ENCODE measurements at places on chromosomes 16 and 17. TPM values are rescaled to one million over a fixed set of nuclear protein-coding genes. Genes with fewer than 3 reads are reported as not detected.

GRCh38 chr17:27199948-27200347 lies 94.0 kb upstream of the WSB1 start:
- no peaks in the 10 kb centered on the region for H3K36me3 ChIP-seq
- H3K4me1 ChIP-seq: no peaks in the 10 kb centered on the region
- no peak overlapping the region for H3K27ac ChIP-seq
- no peak for DNase-seq

DNA sequence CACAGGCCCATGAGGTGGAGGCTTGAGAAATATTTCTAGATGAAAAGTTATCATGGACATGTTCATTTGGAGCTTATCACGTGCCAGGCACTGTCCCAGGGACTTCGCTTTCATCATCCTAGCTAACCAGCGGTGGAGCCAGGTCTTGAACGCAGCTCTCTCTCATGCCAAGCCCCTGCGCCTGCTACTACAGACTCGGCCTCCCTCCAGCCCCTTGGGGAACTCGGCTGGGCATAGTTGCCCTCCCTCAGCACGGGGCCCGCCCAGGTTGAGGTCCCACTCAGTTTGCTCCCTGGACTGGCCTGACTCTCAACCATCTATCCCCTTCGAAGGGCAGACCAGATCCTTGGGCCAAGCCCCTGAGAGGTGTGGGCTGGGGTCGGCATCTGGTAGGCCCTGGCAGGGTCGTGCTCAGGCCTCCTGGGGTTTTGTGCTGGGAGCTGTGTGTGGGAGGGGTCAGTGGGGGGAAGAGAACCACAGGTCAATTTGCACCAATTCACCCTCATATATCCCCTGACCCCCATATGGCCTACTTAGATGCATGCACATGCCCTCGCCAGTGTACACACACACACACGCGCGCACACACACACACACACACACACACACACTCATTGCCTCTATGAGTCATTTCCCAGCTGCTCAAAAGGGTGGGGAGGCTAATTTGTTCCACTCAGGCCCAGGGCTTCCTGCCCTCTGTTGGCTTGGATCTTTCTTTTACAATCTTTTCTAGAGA lies 12.1 kb upstream of the SCN4A start:
- no peak for DNase-seq
- H3K4me3 ChIP-seq: no peak overlapping the region
- no peaks in the 10 kb centered on the region for H3K27me3 ChIP-seq
- H3K4me1 ChIP-seq: no peaks in the 10 kb centered on the region

GRCh38 chr16:67716097-67716496 lies 3.0 kb downstream of the GFOD2 start:
- H3K36me3 ChIP-seq: peaks cover 9% of the 10 kb centered on the region
- no peak overlapping the region for H3K4me3 ChIP-seq
- no peak overlapping the region for H3K27ac ChIP-seq
- H3K27me3 ChIP-seq: no peaks in the 10 kb centered on the region
- DNase-seq: no peak

DNA sequence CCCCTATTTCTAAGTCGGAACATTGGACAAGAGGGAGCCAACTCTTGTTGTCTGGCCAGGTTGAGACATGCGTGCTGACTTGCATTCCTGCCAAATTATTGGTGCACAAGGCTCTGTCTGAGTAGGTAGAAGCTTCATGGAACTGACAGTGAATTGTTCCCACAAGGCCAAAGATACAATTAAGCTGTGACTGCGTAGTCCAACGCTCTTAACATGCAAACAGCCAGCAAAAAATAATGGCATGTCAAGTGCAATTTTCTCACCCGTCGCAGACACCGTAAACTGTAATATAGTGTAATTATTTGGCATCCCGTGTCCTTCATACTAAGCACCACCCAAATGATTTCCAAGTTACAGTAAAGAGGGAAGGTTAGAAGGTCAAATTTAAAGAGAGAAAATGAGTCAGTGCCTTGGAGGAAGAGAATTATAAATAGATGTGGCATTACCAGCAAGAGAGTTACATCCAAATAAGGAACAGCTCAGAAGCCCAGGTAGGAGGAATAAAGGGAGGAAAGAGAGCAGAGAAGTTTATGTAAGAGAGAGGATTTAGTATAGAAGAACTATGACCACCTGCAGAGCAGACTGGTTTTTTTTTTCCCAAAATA lies 21.8 kb downstream of the CDH8 start:
- no peak overlapping the region for H3K27ac ChIP-seq
- no peak for DNase-seq
- no peak overlapping the region for H3K4me3 ChIP-seq
- no peaks in the 10 kb centered on the region for H3K4me1 ChIP-seq

- no peak overlapping the region for H3K27ac ChIP-seq
- peaks cover 16% of the 10 kb centered on the region for H3K27me3 ChIP-seq
- no peak overlapping the region for H3K4me3 ChIP-seq
- DNase-seq: no peak
- H3K4me1 ChIP-seq: no peaks in the 10 kb centered on the region
Observed at GRCh38 chr17:77542011-77542410, 401.2 kb downstream of the SEC14L1 start.

GRCh38 chr16:85606904-85607303 lies 6.2 kb upstream of the GSE1 start:
- H3K36me3 ChIP-seq: no peaks in the 10 kb centered on the region
- no peaks in the 10 kb centered on the region for H3K27me3 ChIP-seq
- peaks cover 34% of the 10 kb centered on the region for H3K4me1 ChIP-seq
- peak overlapping the region; percentile 86 for H3K27ac ChIP-seq
- peak overlapping the region; percentile 37 for H3K4me3 ChIP-seq

GRCh38 chr17:381516-381915 lies 28.9 kb upstream of the RPH3AL start:
- no peak for DNase-seq
- H3K36me3 ChIP-seq: no peaks in the 10 kb centered on the region
- H3K4me1 ChIP-seq: no peaks in the 10 kb centered on the region
- H3K27me3 ChIP-seq: peaks cover 30% of the 10 kb centered on the region
- H3K4me3 ChIP-seq: no peak overlapping the region
- H3K27ac ChIP-seq: no peak overlapping the region

DNA sequence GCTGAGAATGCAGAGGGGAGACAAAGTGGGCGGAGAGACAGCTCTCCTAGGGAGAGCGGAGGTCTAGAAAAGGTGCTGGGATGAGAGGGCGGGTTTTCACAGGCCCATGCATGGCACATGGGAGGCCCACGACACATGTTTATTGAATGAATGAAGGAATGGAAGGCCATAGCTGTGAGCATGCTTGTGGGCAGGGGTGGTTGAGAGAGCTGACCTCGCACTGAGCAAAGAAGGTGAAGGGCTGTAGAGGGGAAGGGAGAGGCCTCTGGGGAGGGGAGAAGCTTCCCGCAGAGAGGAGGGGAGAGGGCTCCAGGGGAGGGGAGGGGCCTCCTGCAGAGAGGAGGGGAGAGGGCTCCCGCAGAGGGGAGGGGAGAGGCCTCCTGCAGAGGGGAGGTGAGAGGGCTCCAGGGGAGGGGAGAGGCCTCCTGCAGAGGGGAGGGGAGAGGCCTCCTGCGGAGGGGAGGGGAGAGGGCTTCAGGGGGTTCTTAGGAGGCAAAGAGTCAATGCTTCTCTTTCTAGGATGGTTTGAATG lies 27.3 kb downstream of the SDK2 start:
- H3K4me3 ChIP-seq: no peak overlapping the region
- no peak for DNase-seq
- no peaks in the 10 kb centered on the region for H3K27me3 ChIP-seq
- H3K27ac ChIP-seq: peak overlapping the region; percentile 87
- H3K4me1 ChIP-seq: peaks cover 3% of the 10 kb centered on the region

The KRT40 gene
- total RNA-seq: not detected

The GABARAP gene
- 267 TPM for total RNA-seq

DNA sequence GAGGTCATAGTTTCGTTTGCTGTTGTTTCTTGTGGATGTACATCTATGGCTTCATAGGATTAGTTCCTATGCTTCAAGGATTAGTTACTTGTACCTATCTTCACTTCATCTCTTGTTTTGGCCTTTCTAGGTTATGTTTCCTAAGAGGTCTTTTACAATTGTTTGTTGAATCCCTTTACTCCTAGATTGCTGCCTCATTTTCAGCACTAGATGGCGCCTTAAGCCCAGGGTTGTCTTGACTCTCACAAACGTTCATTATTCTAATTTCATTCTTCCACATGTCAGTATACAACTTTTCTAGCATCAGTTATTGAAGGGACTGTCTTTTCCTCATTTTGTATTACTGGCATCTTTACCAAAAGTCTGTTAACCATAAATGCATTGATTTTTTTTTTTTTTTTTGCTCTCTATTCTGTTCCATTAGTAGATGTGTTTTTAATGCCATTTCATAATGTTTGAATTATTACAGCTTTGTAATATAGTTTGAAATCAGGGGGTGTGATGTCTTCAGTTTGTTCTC lies 45.0 kb upstream of the NACA2 start:
- H3K27me3 ChIP-seq: no peaks in the 10 kb centered on the region
- no peak overlapping the region for H3K4me3 ChIP-seq
- no peaks in the 10 kb centered on the region for H3K4me1 ChIP-seq
- DNase-seq: peak; percentile 86
- H3K36me3 ChIP-seq: no peaks in the 10 kb centered on the region

DNA sequence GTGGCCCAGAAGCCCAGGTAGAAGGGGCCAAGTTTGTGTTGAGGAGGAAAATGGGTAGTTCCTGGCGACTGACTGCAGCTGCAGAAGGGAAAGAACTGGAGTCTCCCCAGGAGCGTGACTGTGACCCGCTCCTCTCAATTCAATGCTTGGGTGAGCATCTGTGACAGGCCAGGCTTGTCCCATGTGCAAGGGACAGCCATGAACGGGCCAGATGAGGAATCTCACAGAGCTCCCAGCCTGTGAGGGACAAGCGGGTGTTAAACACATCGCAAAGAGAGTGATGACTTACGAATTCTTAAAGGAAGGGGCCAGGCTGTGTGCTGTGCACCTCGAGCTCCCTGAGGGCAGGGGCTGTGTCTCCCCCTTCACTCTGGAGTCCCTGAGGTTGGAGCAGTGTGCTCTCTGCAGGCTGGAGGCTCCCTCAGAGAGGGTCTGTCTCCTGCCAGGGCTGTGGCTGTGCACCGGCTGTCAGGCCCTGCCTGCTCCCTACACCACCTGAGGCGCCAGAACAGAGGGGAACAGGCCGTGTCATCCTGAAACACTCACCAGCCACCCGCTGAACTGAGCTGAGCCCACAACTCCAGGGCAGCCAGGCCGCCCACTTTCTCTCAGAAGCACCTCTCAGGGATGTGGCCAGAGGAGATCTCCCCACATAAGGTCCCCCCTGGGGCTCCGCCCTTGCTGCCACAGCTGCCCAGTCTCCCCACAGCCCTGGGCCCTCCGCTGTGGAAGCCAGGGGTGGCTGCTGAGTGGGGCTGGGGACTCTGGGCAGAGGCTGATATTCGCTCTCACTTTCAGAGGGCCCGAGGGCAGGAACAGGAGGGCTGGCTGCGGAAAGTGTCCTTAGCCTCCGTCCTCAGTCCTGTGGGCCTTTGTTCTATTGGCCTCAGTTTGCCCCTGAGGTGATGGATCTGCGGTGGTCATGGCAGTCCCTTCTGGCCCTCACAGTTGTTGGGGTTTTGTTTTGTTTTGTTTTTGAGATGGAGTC lies 25.7 kb upstream of the NXPH3 start:
- peaks cover 9% of the 10 kb centered on the region for H3K4me1 ChIP-seq
- H3K27ac ChIP-seq: no peak overlapping the region
- H3K36me3 ChIP-seq: no peaks in the 10 kb centered on the region

GRCh38 chr17:65785109-65785508 lies 223.7 kb upstream of the AXIN2 start:
- H3K27ac ChIP-seq: no peak overlapping the region
- no peak overlapping the region for H3K4me3 ChIP-seq
- H3K27me3 ChIP-seq: no peaks in the 10 kb centered on the region

DNA sequence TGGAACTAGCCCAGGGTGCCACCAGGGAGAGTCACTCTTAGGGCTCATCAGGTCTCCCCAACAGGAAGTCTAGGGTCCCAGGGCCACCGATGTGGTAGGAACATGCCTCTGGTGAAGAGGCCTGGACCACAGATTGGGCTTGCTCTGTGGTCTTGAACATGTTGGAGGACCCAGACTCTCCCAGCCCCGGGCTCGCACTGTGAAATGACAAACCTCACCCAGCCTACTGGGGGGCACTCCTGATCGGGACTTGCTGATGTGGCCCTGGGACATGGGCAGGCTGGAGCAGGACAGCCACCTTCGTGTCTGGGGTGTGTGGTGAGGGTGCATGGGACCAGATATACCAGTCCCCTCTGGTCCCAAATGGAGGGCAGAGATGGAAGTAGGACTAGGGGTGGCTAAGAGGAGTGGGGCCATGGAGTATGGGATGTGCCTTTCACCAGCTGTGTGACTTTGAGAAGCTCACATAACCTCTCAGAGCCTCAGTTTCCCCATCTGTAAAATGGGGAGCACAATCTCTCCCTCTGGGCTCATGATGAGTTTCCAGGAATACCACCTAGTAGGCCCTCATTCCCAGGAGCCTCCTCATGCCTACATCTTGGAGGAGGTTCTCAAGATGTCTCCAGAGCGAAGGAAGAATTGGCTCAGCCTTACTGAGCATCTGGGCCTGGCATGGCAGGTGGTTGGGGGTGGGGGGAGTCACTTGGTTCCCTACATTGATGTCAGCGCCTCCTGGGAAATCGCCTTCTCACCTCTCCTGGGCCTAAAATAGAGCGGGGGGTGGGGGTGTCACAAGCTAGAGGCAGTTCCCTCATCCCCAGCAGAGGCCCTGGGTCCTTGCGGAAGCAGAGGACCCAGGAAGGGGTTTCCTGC lies 1.5 kb upstream of the ADAM11 start:
- H3K27me3 ChIP-seq: peaks cover 38% of the 10 kb centered on the region
- H3K27ac ChIP-seq: no peak overlapping the region
- peaks cover 4% of the 10 kb centered on the region for H3K4me1 ChIP-seq
- no peak overlapping the region for H3K4me3 ChIP-seq

DNA sequence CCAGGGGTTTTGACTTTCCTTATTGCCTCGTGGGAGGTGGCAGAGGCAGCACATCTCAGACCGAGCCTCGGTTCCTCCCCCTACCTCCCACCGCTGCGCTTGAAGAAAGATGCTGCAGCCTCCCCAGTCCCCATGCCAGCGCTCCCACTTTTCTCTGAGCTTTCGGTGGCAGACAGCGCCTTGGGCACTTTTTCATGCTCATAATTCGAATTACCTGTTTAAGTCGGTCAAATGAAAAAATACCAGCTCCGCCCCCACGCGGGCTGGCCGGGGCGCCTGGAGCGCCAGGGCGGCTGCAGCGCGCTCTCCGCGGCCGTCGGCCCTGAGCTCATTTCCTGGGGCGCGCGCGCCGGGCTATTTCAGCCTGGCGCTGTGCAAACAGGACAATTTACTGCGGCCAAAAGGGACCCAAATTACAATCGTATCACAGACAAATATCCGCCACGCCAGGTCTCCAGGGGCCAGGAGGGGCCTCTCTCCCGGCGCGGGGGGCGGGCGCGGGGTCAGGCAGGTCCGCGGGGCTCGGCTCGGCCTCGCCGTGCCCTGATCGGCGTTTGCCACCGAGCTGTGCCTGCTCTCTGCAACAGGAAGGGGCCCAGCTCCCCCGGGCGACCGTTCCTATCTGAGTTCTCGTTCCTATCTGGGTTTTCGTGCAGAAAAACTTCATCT lies 45.0 kb downstream of the SOST start:
- H3K4me1 ChIP-seq: no peaks in the 10 kb centered on the region
- H3K4me3 ChIP-seq: peak overlapping the region; percentile 80
- peak; percentile 82 for DNase-seq

DNA sequence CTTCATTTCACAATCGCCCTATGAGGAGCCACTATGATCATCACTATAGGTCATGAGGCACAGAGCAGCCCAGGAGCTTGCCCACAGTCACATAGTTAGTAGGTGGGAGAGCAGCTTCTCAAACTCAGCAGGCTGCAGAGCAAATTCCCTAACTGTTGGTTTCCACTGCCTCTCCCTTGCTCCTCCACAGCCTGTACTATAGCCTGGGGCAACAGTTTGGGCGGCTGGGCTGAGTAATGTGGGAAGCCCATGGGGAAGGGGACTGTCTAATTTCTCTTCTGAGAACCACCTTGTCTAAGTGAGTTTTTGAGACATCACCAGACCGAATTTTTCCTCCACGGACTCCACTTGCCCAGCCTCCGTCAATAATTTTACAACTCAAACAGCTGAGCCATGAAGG lies 73.4 kb upstream of the GPR139 start:
- no peaks in the 10 kb centered on the region for H3K4me1 ChIP-seq
- no peak overlapping the region for H3K4me3 ChIP-seq
- H3K36me3 ChIP-seq: no peaks in the 10 kb centered on the region

The RTN4RL1 gene
- 19.6 TPM for total RNA-seq
